ENCODE measurements at places on chromosomes 5 and 9.

DNA sequence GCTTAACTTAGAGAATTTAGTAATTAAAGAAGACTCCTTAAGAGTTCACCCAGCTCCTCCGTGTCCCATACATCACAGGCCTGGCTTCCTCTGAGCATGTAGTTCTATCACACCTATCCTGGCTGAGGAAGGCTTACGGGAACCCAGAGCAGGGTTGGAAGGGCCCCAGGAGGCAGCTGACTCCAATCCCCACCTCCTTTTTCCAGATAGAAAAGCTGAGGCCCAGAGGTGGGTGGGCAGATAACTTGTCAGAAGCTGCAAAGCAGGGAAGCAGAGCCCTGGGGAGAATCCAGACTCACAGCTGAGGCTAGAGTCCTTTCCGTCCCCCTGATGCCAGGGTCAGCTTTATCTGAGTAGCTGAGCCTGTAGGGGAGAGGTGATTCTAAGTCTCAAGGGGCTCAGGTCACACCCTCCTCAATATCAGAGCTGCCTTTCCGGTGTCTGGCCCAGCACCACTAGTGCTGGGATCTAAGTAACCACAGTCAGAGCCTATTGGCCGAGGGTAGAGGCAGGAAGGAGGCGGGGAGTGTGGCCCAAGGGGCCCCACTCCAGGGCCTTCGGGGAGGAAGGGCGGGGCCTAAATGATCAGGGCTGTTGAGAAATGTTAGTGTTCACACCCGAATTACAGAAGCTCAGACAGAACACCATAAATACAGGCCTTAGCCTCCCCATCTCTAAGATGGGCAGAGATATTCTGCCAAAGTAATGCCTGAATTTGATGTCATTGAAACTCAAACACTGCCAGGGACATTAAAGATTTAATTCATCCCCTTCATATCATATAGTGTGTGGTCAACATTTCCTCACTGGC lies 9.9 kb downstream of the CCDC69 start:
- DNase-seq, result no peak

DNA sequence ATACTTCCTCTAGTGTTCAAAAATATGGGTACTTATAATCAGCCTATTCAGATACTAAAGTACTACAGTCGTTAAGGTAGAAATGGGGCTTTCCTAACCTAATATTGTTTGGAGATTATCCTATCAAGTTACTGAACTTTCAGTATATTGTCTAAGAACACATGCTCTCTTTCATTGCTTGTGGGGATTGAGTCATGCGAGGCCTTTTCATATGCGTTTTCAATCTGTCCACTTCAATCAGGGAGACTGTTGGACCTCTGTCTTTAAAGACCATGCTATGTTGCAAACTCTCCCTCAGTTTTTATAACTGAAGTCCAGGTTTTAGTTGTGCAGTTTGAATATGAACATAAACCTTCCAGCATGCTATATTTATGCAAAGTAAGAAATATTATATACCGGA lies 15.0 kb downstream of the PRR16 start:
- DNase-seq, result no peak

DNA sequence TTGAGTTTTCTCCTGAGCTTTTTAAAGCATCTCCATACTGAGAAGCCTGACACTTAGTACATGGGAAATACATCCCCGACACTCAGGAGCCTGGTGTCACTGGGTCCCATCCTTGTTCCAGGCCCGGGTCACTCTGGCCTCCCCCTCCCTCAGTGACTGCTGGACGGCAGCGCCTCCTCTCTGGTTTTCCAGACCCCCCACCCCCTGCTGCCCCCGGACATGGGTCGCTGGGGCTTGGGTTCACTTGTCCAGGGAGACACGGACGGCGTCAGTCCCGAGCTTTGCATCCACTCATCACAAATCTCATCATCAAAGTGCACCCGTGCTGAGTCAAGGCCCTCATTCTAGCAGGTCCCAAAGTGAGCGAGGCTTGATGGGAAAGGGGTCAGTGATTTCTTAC lies 243.0 kb downstream of the IRX2 start:
- DNase-seq, result no peak

DNA sequence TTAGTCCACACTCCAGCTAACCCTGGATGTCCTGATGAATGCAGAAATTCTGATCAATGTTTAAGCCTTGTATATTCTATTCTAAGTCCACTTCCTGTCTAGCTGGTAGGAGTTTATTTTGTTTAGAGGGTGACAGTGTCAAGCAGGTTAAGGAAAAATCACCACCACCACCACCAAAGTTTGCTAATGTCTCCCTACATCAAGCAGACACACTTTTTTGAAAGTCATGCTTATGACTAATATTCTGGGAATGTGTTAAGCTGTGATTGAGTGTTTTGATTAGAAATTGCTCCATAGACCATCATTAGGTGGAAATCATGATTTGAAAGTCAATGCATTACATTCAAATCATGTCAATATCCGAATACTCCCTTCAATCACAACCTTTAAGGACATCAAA lies 1530.1 kb downstream of the MAT2B start:
- no peak for DNase-seq

- DNase-seq, result no peak
Measured at GRCh38 chr9:118321788-118322187, 617.6 kb downstream of the TLR4 start.

- DNase-seq, result no peak
Measured at GRCh38 chr9:106867286-106867685, 4.3 kb downstream of the ZNF462 start.

DNA sequence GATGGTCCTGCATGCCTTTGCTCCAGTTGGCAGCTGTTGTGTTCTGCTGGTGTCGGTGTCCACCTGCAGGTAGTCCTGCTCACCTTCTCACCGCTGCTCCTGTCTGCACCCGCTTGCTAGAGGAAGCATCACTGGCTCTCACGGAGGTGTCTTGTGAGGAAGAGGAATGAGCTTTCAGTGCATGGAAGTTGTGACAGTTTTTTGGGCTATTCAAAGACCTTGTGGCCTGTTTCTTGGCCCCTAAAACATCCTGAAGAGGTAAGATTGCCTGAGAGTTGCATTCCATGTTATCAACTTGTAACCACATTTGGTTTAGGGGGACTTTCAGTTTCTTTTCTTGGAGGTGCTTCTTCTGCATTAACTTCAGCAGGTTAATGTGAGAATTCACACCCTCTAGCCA lies 85.6 kb downstream of the MACROH2A1 start:
- no peak for DNase-seq

DNA sequence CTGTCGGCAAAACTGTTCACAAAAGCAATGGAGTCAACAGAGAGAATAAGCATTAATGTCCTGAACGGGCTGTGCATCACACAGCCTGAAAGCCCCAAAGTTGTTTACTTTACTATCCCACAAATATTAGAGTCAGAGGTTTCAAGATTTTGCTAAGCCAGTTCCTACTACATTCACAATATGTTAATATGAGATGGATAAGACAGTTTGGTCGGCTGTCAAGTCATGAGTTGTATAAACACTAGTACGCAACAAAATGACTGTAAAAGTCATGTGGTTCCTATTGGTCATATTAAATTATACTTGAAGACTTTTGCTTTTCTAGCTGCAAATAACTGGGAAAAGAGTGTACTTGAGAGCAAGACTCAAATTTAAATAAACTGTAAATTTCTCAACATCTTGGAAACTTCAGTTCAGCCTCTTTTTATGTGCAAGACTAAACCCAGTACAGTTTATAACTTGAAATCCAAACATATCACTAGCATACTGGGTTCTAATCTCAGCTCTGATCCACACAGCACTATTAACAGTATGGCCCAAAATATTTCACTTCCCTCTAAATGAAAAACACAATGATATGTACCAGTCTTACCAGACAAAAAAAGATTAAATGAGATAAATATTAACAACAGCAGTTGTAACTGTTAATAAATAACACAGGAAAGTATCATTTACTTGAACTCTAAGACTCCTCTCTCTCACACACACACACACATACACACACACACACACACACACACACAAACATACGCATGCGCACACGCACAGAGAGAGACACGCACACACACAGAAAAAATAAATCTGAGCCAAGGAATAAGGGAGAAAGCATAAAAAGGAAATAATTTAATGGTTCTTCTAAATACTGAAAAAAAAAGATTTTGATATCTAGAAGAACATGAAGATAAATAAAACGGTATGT lies 33.1 kb downstream of the FANCC start:
- no peak for DNase-seq

DNA sequence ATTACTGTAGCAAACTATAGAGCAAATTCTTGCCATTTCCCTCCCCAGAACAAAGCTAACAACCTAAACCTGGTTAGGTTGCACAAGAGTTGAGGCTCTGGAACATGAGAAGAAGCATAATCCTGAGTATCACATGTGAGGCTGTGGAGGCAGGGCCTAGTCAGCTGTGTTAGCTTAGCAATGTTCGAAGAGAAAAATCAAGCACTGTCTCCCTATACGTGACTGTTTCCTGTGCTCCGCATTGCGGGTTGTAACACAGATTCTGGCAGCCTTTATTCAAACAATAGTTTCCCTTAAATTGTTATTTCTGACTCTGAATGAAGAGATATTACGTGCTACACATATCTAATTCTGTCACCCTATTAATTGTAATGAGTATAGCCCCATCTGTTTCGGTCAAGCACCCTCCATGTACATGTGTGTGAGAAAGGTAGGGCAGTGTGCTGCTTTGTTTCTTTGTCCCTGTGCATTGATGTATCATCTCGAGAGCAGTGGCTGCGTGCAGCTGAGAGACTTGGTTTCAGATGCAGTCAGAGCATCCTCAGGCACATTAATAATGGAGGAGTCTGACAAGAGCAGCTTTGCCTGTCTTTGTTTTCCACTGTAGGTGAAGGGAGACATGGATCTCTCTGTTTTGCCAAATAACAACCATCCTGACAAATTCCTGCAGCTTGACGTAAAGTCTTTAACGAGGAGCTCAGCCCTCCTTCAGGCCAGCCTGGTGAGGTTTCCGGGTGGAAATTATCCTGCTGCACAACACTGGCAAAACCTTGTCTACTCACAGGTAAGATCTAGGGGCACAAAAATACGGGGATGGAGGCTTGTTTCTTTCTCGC lies at the start of gene MINAR2:
TSS of gene MINAR2 (plus strand) at position 523 of the 836 bp plus-strand sequence. CDS start at position 620, 97 bp downstream.
- DNase-seq, result no peak

DNA sequence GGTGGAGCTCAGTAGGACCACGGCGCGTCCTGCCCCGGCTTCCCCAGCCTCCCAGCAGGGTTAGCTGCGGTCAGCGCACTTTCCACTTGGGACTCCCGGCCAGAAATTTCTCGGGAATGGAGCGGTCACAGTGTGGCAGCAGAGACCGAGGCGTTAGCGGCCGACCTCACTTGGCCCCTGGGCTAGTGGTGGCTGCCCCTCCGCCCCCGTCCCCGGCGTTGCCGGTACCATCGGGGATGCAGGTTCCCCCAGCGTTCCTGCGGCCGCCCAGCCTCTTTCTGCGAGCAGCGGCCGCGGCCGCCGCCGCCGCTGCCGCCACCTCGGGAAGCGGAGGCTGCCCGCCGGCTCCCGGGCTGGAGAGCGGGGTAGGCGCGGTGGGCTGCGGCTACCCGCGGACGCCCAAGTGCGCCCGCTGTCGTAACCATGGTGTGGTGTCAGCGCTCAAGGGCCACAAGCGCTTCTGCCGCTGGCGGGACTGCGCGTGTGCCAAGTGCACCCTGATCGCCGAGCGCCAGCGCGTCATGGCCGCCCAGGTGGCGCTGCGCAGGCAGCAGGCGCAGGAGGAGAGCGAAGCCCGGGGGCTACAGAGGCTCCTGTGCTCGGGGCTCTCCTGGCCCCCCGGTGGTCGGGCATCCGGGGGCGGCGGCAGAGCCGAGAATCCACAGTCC lies 460 bp downstream of the DMRTA1 start:
- peak; percentile 82 for DNase-seq

- DNase-seq, result no peak
Measured at GRCh38 chr9:90942555-90942954, 140.9 kb downstream of the SYK start.
